ENCODE measurements at places on chromosomes 5 and 9. TPM values are rescaled to one million over a fixed set of nuclear protein-coding genes. Genes with fewer than 3 reads are reported as not detected.

DNA sequence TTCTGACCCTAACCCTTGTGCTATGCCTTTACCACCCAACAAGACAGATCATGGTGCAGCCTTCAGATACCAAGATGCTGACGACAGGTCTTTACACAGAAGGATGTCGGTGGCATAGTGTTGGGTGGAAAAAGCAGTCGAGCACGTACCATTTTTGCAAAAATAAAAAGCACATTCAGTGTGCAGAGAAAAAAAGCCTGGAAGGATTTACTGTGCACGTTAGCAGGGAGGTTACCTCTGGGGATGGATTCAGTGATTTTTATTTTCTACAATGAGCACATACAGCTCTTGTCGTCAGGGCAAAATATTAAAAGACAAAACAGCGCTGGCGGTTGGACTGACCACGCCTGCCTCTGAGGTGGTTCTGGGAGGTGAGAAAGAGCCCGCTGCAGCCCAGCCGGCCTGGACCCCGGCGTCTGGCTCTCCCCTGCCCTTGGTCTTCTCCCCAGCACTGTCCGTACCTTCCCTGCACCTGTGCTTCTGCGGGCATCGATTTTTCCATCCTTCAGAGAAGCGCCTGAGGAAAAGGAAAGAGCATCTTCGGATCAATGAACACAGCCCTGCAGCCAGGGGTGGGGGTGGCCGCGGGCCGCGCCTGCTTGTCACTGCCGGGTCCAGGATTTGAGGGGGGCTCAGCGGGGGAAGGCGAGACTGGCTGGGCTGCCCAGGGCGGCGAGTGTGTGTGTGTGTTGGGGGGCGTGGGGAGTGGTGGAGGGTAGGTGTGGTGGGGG, 200.0 kb upstream of the IER5L start:
- DNase-seq: no peak

DNA sequence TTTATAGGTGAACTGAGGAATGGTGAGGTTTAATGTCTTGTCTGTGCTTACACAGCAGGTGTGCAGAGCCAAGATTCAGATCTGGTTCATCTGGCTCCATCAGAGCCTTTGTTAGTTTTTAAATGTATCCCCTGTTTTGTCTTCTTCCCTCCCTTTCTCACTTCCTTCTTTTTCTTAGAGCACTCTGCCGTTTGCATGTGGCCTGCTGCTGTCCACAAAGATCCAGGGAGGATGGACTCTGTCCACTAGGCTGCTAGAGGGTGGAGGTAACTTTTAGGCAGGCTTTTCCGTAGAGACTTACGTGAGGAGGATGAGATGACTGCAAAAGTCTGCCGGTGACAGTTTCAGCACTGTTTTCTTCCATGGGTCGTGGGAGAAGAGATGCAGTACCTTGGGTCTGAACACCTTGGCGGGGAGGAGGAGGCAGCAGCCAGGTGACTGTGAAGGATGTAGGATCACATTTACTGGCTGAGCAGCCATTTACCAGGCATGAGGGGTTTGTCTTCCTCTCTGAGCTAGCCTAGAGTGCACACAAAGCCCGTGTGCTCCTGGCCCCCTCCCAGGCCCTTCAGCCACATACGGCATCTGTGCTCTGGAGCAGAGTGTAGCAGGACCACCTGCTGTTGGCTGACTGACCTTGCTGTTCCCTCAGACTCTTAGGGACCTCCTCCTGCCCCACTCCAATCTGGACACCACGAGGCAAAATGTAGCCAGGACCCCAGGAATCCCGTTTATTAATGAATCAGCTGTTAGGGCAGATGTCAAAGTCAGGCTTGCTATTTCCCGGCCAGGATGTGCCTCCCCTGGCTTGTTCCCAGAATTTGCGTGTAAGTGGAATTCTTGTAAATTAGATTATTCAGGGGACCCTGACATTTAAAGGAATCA, 1.8 kb downstream of the NTMT1 start:
- DNase-seq: no peak

GRCh38 chr9:16964228-16964627, 93.8 kb upstream of the BNC2 start:
- DNase-seq: no peak

DNA sequence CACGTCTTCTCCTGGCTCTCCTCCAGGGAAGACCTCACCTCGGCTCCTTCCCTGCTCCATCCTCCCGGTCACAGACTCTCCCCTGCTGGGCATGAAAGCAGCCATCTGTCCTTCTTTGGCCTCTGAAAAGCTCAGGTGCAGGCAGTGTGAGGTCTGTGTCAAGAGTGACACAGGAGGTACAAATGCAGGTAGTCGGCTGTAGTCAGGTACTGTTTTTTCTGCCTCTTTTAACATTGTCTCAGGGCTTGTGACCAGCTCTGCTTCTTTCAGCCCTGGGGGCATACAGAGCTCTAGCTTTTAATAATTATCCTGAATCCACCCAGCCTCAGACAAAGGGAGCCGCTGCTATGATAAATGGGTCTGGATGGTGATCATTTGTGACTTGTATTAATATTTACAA, 46.4 kb downstream of the C5orf15 start:
- DNase-seq: no peak

DNA sequence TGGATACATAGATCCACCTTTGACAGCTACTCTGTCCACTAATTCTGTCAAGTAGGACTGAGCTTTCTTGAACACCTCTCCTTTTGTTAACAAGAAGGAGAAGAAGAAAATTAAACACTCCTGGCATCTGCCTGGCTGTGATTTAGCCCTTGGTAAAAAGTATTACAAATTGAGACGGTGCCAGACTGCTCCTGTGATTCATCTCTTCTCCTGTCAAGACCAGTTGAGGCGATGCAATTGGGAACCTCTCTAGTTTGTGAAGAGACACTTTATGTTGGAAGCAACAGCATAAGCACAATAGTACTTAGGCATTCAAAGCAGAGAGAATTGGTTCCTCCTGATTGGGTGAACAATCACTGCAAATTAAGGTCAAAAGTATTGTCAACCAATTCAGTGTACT, 72.7 kb downstream of the GHR start:
- no peak for DNase-seq

DNA sequence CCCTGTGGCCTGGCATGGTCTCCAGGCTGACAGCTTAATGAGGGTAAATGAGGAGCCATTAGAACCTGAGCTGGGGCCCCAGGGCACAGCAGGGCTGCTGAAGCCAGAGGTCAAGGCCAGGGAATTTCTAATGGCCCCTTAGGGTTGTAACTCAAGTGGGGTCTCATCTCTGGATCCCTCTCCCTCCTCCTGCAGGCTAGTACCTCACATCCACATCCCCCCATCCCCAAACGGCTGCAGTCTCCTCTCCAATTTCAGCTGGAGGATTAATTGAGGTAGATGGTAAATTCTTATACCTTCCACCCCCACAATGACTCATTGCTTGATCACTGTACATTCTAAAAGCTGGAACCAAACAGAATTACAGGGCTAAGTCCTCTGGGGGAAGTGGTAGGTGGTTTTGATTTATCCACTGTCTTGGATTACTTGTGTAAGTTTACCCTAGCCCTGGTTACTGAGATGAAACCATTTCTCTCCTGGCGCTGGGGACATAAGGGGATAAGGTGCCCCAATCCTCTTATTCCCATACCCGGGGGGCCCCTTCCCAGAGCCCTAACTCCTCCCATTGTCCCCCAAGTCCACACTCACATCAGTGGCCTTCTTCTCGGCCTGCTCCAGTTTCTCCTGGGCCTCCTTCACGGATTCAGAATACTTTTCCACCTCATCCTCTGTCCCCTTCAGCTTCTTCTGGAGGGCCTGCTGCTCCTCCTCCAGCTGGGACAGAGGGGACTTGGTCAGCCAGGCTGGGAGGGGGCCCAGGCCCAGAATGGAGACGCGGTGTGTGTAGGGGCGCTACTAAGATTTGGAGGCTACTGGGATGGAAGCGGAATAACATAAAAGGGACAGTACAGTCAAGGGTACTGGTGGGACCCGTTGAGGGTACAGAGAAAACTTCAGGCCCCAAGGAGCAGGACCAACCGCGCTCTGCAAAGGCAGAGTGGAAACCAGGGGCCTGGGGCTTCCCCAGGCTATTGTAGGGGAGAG, 875 bp downstream of the TPM2 start:
- DNase-seq: no peak

- DNase-seq: no peak
Measured at GRCh38 chr9:74920944-74921626, 31.6 kb downstream of the C9orf40 start.

DNA sequence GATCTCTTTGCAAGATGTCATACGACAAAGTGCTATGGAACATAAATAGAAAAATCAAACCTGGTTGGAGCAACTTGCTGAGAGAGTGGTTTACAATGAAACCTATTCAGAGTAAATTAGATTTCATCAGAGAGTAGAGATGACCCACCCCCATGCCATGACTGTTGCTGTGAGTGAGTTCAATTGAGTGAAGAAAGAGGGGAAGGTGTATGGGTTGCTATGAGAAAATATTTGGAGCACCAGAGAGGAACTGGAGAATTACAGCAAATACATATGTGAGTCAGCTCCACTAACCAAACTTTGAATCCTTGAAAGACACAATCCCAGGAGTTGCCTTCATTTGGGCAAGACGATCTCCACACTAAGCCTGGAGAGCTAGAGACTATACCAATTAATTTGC, 217.2 kb downstream of the RFX3 start:
- DNase-seq: no peak

The WNK2 gene
- total RNA-seq: 0.31 TPM

The ELOVL7 gene
- 5.5 TPM for total RNA-seq

Data from omental fat pad (tissue), 4 donors.